ENCODE measurements at places on chromosomes 1 and 21. TPM values are rescaled to one million over a fixed set of nuclear protein-coding genes. Genes with fewer than 3 reads are reported as not detected.

GRCh38 chr1:44222397-44223186 is 9.3 kb downstream of the DMAP1 start:
- no peak for DNase-seq

GRCh38 chr1:175911138-175911537 is 167.7 kb upstream of the TNR start:
- no peak for DNase-seq

- no peak for DNase-seq
Observed at GRCh38 chr1:48055876-48056764, 58.9 kb upstream of the TRABD2B start.

DNA sequence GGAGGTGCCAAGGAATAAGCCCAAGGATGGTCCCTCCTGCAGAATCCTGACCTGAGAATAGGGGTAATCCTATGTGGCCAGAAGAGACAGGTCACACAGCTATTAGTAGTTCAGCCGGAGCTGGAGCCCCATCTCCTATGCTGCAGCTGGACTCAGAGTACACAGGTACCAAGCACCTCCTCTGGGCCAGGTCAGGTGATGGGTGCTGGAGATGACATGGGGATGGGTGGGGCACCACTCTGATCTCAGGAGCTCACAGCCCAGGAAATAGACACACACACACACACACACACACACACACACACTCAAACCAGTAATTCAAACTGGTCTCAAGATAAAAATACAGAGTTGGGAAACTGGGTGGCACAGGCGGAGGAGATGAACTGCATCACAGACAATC is 54.2 kb upstream of the SSBP3 start:
- DNase-seq: no peak

DNA sequence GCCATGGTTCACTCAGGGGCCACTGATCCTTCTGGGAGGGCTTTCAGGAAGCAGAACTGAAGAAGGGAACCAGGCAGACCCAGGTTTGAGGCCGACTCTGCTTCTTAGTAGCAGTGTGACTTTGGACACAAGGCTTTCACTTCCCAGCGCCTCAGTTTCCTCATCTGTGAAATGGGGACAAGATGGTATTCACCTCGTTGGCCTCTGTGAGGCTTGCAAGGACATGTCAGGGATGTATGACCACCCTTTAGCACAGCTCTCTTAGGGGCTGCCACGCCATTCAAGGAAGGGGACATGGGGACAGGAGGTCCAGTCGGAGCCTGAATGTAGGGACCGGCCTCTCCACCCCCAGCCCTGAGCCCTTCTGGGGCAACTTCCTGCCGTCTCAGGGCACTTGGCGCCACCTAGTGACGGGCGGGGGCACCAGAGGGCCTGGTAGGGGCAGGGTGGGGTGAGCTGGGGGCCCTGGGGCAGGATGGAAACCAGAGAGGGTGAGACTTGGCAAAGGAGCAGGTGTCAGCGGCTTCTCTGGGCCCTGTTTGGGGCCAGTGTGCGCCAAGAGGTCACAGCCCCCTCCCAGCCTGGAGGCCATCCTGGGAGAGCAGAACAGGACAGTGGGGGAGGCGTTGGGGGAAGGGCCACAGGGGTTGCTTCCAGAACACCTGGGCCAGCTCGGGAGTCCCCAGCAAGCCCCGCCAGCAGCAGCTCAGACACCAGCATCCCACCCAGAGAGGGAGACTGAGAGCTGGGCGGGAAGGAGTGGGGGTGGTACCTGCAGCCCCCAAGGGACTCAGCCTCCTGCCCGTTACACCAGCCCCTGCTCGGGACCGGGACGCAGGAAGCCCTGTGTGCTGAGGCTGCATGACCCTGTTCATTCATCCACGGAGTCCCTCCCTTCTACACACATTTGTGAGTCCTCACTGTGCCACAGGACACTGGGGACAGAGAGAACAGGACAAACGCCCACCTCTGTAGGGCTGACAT is 102.5 kb upstream of the TARDBP start:
- no peak for DNase-seq

The S100B gene
- 3.2 TPM for polyA plus RNA-seq

The ZBTB21 gene
- polyA plus RNA-seq: 11.0 TPM

The LDLRAP1 gene
- polyA plus RNA-seq: 12.9 TPM

The TMEM54 gene
- polyA plus RNA-seq: 5.6 TPM

The CDA gene
- polyA plus RNA-seq: 3.8 TPM

The KIF26B gene
- polyA plus RNA-seq: 33.3 TPM

Data from left kidney (tissue), 8 donors.